ENCODE measurements at places on chromosomes 6 and 20. TPM values are rescaled to one million over a fixed set of nuclear protein-coding genes. Genes with fewer than 3 reads are reported as not detected.

Gene RAET1G
- total RNA-seq = not detected

GRCh38 chr6:35664945-35665344, 23.8 kb downstream of the FKBP5 start:
- no peak for DNase-seq

- DNase-seq = no peak
Measured at GRCh38 chr6:169528755-169529154, 173.1 kb downstream of the WDR27 start.

- DNase-seq = peak; percentile 22
Measured at GRCh38 chr20:32359633-32360332, 1.7 kb downstream of the ASXL1 start.

DNA sequence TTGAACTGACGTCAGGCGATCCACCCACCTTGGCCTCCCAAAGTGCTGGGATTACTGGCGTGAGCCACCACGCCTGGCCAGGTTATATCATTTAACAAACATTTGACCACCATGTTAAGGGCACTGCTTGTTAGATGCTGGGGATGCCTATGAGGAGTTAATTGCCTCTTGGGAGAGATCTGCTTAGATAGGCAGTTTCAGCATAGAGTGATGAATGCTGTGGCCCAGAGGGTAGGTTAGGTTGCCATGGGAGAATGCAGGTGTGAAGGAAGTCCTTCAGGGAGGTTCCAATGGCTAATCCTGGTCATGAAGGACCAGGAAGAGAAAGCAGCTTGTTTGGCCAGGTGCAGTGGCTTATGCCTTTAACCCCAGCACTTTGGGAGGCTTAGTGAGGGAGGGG, 17.0 kb downstream of the PHF20 start:
- no peak for DNase-seq

Gene HLA-B
- 41.6 TPM for total RNA-seq

DNA sequence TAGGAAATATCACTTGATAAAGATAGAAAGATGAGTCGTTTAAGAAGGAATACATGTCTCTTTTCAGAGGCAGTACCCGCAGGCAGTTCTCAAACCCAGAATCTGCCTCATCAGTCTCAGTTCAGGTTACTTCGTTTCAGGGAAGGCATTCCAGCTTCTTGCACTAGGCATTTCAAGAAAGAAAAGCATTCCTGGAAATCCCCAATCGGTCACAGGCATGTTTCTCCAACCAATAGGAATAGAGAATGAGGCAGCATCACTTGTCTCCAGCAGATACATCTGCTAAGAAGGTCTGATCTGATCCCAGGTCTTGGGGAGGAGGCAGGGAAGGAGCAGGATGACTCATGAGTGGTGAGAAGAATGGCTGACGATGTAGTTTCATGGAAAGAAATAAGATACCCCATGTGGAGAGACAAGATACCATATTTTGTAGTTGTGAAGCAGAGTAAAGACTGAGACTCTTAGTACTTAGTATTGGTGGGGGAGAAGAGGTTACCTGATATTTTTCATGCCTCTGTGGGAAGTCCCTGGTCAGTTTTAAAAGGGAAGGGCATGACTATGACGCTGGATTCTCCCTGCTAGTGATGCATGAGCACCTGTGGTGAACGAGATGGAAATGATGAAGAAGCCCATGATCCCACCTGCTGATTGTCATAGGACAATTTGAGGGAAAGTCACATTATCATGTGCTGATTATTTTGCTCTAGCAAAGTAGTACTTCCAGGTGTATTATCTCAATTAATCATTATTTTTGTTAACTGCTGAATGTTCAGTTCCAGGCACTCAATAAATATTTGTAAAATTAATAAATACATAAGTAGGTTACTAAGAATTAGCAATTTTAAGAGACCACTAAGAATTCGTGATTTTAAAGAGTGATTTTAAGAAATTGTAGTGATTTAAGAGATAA, 20.3 kb upstream of the HLA-DRB1 start:
- DNase-seq = peak; percentile 29

- no peak for DNase-seq
Measured at GRCh38 chr6:105067329-105067728, 110.4 kb downstream of the LIN28B start.

- DNase-seq = no peak
Measured at GRCh38 chr20:2364044-2364443, 16.7 kb upstream of the TGM6 start.

DNA sequence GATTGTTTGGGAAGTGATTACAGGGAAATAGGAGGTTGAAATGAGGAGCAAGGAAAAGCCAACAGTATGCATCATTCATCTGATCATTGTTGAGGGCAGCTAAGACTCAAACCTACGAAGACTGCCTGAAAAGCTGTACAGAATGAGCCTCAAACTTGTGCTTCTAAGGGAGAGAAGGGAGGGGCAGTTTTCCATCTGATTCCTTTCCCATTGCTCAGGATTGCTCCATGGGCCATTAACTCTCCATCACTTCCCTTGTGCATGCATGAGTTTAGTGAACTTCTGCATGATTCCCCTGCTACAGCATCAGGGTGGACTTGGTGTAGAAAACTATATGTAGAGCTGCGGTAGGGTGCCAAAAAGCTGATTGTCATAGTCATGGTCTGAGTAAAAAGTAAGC, 742.7 kb upstream of the SLC35B3 start:
- DNase-seq = no peak

- no peak for DNase-seq
Measured at GRCh38 chr20:59094576-59094975, 52.0 kb upstream of the PRELID3B start.

Gene PRSS16
- total RNA-seq = 0.41 TPM

GRCh38 chr6:108748055-108748454, 100.2 kb upstream of the ARMC2 start:
- DNase-seq = no peak

- DNase-seq = no peak
Measured at GRCh38 chr6:27168586-27169443, 78.7 kb upstream of the PRSS16 start.

DNA sequence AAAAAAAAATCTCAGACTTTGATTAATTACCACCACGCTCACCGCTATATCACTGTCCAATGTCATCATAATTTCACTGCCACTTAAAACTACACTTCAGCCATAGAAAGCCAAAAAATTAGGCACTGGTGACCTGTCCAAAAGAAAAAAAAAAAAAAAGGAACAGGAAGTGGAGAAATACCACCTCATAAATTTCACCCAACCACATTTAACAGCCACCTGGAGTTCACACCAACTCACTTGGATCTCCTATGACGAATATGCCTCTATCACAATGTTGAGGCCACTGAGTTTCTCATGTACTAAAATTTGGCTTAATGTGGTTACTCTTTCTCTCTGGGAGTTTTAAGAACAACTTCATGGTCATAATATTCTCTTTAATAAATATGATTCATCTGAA, 237.5 kb upstream of the RSPO3 start:
- no peak for DNase-seq

- DNase-seq = no peak
Measured at GRCh38 chr6:5278565-5279120, 17.3 kb downstream of the FARS2 start.

DNA sequence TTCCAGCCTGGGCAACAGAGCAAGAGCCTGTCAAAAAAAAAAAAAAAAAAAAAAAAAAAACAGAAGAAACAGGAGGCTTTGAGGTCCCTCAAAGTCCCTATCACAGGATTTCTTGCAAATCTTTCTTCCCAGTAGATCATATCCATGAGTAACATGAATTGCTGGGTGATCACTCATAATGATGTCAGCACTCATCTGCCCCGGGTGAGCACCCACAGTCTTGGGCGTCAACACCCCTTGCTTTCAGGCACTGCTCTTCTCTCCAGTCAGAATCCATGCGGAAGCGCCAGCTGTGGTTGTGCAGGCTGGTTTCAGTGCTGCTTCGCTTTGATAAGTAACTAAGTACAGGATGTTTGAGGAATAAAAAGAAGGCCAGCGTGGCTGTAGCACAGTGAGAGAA, 40.2 kb upstream of the INSM1 start:
- DNase-seq = no peak

DNA sequence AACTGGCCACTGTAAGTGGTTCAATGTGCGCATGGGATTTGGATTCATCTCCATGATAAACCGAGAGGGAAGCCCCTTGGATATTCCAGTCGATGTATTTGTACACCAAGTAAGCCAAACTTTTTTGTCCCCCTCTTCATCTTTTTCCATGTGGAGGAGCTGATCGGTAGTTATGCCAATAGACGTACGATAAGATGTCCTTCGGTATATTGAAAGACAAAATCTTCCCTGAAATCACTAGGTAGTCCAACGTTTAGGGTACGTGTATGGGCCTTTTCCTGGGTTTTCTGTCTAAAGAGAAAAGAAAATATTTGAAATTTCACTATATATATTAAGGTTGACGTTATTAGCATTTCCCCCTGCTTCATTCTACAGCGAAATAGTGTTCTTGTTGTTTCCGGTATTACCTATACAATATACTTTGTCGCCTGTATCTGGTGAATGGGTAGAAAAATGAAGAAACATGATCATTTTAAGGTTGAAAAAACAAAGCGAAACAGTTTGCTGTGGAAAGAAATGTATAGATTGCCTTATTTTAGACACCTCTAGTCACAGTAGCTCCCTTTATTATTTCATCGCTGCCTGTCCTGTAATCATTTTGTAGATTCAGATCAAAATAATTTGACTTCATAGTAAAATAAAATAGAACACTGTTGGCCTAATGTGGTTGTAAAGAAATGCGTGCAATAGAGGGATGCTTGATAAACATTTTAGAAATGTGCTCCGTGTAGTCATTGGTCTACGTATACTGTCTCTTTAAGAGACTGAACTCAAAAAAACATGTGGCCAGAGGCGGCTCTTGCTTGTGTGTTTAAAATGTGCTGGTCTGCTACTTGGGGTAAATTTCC, 1.5 kb downstream of the LIN28B start:
- DNase-seq = no peak

GRCh38 chr6:146857980-146858347, 259.2 kb downstream of the ADGB start:
- no peak for DNase-seq

DNA sequence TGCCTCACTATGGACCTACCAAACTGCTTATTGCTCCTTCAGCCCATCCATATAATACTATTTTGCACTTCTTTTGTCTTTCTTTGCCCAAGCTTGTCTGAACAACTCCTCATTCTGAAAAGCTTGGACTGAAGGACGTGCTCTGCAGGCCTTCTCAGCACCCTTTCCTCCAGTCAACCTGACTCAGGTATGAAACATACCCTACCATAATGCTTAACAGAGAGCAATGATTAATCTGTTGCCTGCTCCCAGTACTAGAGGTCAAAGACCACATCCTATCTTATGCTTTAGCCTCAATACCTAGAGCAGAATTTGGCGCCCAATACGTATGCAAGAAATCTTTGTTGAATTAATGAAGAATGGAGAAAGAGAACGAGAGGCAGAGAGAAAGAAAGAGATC, 55.2 kb downstream of the ATXN1 start:
- DNase-seq = no peak

GRCh38 chr6:115882771-115883170, 177.9 kb downstream of the FRK start:
- no peak for DNase-seq

Gene TBXT
- not detected for total RNA-seq

DNA sequence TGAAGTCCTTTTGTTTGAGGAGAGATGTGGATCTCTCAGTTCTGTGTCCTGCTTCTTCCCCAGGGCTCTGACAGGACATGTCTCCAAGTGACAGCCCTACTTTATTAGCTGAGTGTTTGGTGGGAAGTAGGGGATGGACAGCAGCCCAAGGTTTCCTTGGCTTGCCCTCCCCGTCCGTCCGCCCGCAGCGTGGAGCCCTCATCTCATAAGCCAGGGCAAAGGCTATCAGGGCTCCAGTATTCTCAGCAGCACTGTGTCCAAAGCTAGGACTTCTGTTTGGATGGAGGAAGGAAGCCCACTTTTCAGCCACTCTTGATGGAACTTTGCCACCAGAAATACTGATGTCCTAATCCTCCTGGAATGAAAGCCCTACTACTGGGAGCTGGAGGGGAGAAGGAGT, 13.6 kb downstream of the CDC5L start:
- DNase-seq = no peak

Gene RPS10
- total RNA-seq = 792 TPM

Gene EBF4
- total RNA-seq = 11.8 TPM

- DNase-seq = peak; percentile 31
Measured at GRCh38 chr20:50575865-50576720, 65.9 kb downstream of the PTPN1 start.

DNA sequence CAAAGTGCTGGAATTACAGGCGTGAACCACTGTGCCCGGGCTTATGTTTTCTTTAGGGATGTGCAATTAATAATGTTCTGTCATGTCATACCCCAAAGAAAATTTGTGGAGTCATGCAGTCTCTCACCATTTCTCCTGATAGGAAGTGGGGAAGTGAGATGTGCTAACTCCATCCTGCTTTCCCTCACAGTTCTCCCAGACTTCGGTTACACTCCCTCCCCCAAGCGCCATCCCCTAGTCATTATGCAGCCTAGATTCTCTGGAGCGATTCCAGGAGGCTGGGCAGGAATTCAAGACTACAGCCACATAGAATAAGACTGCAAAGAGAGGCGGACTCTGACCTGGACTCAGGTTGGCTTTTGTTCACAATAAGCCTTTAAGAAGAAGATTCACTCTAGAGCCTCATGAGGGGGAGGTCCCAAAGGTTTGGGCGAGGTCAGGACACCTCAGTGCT, 271.4 kb downstream of the ALDH8A1 start:
- no peak for DNase-seq

- no peak for DNase-seq
Measured at GRCh38 chr6:155026706-155027045, 31.6 kb downstream of the TIAM2 start.

Gene TRIM40
- not detected for total RNA-seq

- no peak for DNase-seq
Measured at GRCh38 chr6:28719275-28719940, 193.7 kb downstream of the GPX5 start.

DNA sequence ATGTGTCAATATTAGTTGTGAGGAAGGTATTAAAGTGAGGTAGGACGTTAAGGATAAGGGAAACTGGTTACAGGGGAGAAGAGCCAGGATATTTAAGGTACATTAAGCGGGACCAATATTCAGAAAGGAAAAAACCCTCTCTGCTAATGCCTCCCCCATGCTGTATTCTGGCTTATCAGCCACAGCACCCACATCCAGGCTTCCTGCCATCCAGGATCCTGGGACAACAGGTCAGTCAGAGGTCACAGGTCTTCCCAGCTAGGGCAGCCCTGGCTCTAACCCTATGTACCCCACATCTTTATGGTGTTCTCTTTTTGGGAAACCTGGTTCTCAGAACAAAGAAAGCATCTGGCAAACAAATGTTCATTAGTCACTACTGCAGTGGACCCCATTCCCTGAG, 5.3 kb downstream of the DDRGK1 start:
- DNase-seq = no peak

GRCh38 chr20:60806354-60806753, 445.7 kb upstream of the CDH4 start:
- DNase-seq = no peak

Gene SPEF1
- total RNA-seq = 0.41 TPM

Gene MAS1
- total RNA-seq = 0.82 TPM

- DNase-seq = no peak
Measured at GRCh38 chr6:13066050-13066449, 262.3 kb downstream of the TBC1D7 start.

DNA sequence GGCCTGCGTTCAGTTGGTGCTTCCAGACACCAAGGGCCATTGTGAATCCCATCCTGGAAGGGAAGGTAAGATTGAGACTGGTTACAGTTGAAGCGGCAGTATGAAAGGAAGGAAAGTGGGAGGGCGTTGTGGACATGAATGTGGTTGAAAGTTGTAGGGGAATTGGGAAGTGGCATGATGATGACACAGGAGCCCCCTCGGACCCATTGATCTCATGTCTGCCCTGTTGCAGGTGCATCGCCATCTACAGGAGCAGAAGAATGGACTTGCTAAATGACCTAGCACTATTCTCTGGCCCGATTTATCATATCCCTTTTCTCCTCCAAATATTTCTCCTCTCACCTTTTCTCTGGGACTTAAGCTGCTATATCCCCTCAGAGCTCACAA, 5.5 kb downstream of the HLA-DQA1 start:
- no peak for DNase-seq

Data from frontal cortex (tissue), 4 donors.